Anterior cingulate cortex (tissue), 58 donors: ENCODE measurements at places on chromosomes 1 and 21.
A peak's percentile ranks its signal among the peaks of the same experiment; 100 is the strongest.

DNA sequence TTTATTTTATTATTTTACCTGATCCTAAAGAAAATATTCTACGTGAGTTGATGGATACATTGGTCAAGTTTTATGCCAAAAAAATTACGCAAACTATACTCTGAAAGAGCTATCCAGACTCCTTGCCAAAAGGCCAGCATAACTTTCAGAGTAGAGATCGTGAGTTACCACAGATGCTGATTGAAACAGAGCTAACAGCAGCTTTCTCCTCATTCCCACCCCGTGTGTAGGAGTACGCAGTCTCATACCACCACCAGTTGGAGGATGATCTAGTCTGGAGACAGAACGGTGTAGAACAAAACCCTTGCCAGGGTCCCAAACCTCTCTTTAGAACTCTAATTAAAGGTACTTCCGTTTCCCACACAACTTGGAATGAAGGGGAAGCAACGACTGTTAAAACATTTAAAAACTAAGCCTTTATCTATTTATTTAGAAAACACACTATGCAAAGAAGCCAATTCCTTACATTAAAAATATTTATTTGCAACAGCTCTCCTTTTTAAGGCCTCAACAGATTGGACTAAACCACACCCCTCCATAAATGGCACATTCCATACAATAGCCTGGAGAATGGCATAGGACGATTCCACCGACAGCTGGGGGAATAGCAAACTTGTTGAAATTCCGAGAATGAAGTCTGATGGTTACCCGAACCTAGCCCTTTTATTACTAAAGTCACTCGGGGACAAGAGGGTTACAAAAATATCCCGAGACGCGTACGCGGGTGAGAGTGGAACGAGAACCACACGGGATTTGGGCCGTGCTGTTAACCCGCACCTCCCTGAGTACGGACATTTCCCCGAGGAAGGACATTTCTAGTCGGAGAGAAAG is 1.4 kb downstream of the NUCKS1 start:
- no peak for DNase-seq

- no peak for DNase-seq
These were observed 55.0 kb downstream of the PEX14 start for GRCh38 chr1:10529765-10530164.

GRCh38 chr1:62784509-62785365 is 805 bp downstream of the ATG4C start:
- no peak for DNase-seq

DNA sequence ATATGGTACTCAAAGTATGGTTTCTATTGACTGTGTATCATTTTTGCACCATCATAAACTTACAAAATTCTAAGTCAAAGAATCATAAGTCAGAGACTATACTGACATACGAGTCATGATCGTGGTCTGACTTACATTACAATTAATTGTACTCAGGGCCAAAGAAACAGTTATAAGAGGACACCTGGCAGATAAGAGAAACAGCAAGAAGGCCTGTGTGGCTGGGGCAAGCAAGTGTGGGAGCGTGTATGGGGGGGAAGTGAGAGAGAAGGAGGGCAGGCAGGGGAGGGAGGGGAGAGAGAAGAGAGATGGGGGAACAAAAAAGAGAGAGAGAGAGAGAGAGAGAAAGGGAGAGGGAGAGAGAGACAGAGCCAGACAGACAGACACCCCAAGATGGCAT is 70.9 kb downstream of the RERE start:
- DNase-seq: no peak

- DNase-seq: no peak
These were observed 17.5 kb upstream of the COL6A2 start for GRCh38 chr21:46080171-46081021.

GRCh38 chr1:231329483-231329882 is 8.2 kb downstream of the EXOC8 start:
- no peak for DNase-seq

DNA sequence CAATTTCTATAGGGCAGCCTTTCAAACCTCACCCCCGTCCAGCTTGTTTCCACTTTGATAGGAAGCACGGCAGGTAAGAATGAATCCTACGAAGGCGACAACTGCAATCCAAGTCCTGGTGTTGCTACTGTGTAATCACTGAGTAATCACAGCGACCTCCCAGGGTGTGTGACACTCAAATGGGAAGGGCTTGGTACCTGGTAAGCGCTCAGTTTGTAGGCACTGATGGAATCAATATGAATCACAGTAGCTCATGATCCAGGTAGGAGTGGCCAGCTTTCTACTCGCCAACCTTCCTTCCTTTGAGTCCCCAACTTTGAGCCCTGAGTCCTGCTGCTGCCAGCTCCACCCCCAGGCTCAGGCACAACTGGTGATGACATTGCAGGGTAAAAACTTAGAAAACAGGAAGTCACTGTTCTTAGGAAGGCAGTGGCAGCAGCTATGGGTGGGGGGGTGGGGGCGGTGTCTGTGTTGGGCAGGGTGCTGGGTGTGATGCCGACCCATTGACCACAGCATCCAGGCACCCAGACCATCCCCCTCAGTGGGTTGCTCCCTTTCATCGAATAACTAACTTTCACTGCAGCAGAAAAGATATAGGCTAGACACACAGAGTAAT is 70.7 kb downstream of the CD247 start:
- no peak for DNase-seq

- no peak for DNase-seq
These were observed 16.4 kb downstream of the ITGB2 start for GRCh38 chr21:44904141-44904923.

GRCh38 chr1:23483321-23484252 is at the start of gene ASAP3:
Gene ASAP3, minus strand, starts transcription at chr1:23484179. Its CDS starts 46 bp downstream, at chr1:23484133.
- peak; percentile 30 for DNase-seq

DNA sequence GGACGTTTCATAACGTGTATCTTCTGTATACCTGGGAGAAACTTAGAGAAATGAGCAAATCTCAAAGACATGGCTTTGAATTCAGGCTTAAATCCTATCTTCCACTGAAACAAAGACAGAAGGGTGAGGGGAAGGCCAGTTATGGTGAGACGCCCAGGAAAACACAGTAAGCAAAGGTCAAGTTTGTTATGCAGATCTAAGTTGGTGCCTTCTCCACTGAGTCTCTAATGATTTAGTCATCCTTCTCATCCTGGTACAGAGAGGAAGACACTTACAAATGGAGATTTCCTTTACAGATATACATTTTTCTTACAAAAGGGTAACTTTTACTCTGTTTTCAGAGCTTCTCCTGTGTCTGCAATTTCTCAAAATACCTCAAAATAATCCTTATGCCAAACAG is 64.4 kb downstream of the MAP3K7CL start:
- no peak for DNase-seq

DNA sequence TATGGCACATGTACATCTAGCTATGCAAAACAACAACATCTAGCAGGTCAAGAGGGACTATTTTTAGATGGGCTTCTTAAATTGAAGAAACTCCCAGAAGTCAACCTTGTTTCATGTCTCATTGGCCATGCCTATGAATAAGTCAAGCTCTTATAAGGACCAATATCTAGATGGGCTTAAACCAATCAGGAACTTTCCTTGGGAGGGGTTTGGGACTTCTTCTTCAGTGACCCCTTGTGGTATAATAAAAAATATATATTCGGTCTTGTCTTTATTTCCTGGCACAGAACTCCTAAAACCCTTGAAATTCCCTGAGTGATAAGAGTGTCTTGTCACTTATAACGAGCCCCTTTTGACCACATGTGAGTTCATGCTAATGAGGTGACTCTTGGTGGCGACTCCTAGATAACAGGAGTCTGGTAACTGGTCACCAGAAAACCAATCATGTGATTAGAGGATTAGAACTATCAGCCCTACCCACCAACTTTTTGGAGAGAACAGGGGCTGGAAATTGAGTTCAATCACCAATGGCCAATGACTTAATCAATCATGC is 218.3 kb downstream of the HHIPL2 start:
- no peak for DNase-seq

GRCh38 chr1:42340093-42340492 is 5.1 kb upstream of the FOXJ3 start:
- no peak for DNase-seq

- no peak for DNase-seq
These were observed 166.9 kb downstream of the COL11A1 start for GRCh38 chr1:102941366-102941947.

GRCh38 chr1:198519639-198520501 is 20.6 kb downstream of the ATP6V1G3 start:
- no peak for DNase-seq

- no peak for DNase-seq
These were observed 7.1 kb downstream of the CYB561D1 start for GRCh38 chr1:109500941-109501381.

GRCh38 chr1:163928069-163928468 is 606.3 kb downstream of the NUF2 start:
- no peak for DNase-seq

DNA sequence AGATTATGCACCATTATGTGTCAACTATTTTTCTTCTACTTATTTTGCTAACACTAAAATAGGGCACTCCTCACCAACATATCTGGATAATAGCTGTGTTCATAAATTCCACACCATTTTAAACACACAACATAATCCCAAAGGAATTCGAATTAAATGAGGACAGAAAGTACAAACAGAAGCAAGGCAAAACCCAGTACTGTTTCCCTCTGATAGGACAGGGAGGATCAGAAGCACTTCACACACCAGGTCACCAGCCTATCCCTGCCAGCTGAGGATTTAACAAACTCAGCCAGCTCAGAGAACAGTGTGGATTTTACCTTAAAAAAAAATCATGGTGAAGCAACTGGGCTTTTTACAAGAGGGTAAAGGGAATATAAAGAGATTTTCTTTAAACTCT is 20.0 kb downstream of the CRYZ start:
- no peak for DNase-seq

DNA sequence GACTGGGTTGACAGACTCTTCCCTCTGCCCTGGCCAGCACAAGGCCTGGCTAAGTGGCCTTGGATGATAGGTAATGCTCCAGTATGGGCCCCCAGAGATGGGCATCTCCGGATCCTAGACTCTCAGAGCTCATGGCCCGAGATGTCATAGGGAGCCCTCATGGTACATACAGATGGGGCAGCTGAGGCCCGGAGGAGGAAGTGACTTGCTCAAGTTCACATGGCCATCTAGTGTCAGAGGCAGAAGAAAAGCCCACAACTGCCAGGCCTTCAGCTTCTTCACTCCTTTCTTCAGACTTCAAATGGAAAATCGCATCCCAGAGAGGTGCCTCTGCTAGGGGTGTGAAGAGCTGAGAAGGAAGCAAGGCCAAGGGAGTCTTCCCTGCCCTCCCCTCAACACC is 46.8 kb upstream of the SYNC start:
- DNase-seq: no peak

GRCh38 chr1:226700861-226701260 is 38.2 kb downstream of the ITPKB start:
- DNase-seq: no peak

DNA sequence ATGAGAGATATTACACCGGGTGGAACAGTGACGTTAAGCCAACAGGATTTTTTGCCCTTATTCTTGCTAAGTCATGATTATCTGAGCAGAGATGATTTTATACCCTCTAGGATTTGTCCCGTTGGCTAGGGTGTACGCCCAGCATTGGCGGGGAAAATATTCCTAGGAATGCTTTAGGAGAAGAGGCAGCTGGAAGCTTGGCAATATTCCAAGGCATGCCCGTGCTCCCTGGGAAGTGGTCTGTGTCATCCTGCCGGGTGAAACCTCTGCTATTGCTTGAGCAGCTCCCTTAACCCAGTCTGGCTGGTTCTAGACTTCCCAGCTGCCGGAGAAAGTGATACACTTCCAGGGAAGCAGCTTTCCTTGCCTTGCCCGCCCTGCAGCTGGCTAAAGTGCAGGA is 16.2 kb downstream of the CHRNB2 start:
- no peak for DNase-seq

GRCh38 chr1:177558372-177558771 is 387.6 kb downstream of the BRINP2 start:
- DNase-seq: no peak

- DNase-seq: no peak
These were observed 41.4 kb downstream of the MSH4 start for GRCh38 chr1:75838079-75838478.

- DNase-seq: no peak
These were observed 16.4 kb downstream of the ECHDC2 start for GRCh38 chr1:52904927-52905698.

GRCh38 chr1:227437495-227438008 is 119.3 kb upstream of the CDC42BPA start:
- DNase-seq: no peak

DNA sequence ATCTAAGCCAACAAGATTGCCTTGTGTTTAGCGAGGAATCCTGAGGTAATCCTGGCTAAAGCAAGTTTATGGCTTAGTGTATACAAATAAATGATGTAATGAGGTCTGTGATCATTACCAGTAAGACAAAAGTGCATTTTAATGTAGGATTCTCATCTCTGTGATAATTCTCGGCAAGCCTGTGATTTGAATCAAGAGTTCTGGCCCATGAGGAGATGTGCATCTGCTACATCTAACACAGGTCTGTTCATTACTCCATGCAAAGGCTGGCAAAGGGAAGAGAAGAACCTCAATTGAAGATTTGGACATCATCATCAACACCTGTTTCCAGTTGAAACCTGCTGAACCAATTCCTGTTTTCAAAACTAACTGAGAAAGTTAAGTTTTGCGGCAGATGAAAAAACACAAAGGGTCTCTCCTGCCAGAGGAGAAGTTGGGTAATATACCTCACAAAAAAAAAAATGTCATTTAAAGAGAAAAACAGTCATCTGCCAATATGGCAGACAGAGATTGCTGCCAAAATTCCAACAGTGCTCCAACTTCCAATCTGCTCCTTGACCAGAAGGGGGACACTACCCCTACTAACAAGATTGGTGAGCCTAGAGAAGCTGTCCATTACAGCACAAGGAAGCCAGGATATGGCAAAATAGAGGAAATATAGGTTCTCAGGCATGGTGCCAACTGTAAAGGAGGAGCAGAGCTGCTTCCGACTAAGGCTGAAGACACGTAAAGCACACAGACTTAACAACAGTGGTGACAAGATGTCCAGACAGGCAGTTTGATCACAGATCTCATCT is 453.7 kb downstream of the TTLL7 start:
- DNase-seq: no peak

DNA sequence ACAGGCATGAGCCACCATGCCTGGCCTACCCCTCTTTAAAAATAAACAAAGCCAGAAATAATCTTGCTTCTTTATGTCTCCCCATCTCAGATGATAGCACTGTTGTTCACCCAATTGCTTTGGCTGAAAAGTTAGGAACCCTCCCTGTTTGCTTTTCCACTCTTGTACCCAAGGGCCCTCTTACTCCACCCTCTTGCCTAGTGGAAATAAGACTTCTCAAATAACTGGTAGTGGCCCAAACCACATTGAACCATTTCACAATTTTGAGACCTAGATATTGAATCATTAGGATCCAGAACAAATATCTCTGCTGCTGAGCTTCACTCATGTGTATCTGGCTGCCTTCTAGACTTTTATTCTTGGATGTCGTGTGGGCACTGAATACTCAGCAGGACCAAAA is 37.7 kb downstream of the RNF220 start:
- no peak for DNase-seq

GRCh38 chr1:30149226-30149625 is 574.2 kb downstream of the MATN1 start:
- DNase-seq: no peak
